ENCODE measurements at places on chromosomes 7 and 10.

GRCh38 chr7:113083132-113083815 lies 3.4 kb downstream of the GPR85 start:
- no peak for DNase-seq

GRCh38 chr10:24358022-24358421 lies 149.1 kb downstream of the KIAA1217 start:
- DNase-seq = no peak

DNA sequence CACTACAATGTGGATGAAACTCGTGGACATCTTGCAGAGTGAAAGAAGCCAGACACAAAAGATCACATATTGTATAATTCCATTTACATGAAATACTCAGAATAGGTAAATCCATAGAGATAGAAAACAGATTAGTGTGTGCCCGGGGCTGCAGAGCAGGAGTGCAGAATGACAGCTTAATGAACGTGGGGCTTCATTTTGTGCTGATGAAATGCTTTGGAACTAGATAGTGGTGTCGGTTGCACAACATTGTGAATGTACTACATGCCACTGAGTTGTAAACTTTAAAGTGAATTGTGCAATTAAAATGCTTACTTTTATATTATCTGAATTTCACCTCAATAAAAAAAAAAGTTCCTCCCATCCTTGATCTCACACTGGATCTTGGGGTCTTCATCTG lies 31.8 kb upstream of the CARD11 start:
- peak; percentile 42 for DNase-seq

DNA sequence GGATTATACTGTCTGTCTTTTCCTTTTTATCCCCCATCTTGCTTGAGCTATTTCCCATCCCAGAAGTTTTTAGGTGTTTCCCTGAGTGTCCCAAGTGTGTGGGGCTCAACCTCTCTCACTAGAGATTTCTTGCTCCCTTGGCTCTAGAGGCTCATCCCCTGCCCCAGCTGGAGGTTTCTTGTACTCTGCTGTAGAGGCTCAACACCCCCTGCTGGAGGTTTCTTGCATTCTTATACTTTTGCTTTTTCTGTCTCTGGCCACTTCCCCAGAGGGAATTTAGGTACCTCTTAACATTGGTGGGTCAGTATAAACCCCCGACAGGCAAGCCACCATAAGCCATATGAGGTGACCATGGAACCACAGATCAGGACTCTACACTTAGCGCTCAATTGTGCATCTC lies 114.2 kb upstream of the FAM3C start:
- no peak for DNase-seq

DNA sequence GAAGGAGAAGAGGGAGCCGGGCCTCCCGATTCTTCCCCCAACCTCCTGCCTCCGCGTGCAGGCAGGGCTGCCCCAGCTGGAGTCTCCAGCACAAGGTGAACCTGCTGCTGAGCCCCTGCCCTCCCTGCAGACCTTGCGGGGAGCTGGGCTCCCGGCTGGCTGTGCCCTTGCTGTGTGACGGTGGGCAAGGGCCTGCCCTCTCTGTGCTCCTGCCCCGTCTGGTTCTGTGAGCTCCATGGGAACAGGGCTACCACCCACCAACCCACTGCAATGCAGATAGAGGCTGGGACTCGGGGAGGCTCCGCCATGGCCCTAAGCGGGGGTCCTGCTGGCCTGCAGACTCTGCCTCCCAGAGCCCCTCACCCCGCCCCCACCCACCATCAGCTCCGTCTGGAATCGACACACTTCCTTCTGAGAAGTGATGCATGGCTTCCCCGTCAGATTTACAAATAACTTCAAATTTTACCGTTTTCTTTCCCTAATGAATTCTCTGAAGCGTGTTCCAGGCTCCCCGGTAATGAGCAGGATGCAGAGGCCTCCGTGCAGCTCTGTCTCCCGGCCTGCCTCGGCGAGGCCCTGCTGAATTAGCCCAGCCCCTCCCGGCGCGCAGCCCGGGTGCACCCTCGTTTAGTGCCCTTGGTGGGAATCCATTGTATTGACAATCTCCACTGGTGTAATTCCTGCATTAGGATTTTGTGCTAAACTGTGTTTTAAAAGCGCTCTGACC lies 111.0 kb downstream of the MICALL2 start:
- no peak for DNase-seq

- DNase-seq = peak; percentile 19
These were observed 326.9 kb downstream of the PLXNA4 start for GRCh38 chr7:132249256-132249971.

DNA sequence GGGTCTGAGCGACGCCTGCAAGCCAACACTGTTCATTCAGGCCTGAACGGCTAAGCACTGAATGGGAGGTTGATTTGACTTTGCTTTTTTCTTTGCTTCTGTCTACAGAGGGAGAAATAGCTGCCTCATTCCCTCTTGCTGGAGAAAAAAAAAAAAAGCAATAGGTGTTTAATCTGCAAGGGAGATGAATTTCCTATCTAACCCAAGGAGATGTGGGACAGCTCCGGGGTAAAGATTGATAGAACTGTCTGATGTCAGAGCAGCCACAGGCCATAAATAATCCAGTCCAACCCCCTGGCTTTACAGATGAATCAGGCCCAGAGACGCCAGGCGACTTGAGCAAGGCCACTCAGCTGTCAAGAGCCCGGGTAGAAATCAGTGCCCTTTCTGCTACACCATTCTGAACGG lies 168.0 kb downstream of the ARHGAP12 start:
- peak; percentile 54 for DNase-seq

DNA sequence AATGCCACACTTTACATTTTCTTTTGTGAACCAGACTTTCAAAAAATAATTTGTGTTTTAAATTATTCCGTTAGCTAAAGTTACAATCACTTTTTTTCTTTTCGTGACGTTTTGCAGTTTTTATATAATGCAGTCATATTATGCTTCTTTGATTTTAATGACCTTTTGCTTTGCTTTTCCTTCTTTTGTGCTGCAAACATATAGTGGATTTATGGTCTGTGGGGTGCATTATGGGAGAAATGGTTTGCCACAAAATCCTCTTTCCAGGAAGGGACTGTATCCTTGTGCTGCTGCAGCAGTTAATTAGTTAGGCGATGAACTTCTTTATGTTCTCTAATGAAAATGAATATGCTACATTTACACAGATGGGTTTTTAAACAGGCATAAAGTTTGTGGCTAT lies 117.4 kb downstream of the MAPK8 start:
- DNase-seq = no peak

DNA sequence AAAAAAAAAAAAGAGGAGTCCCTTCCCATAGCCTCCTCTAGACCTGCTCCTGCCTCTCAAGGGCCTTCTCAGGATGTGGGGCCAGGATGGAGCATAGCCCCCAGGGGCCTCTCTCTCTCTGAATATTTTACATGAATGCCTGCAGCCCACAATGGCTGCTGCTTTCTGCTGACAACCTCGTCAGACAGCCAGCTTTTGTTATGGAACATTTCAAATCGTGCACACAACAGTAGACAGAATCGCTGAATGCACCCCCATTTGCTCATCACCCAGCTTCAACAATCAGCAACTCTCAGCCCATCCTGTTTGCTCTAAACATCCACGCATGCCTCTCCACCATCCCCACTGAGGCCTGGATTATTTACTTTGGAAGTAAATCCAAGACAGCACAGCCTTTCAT lies 5.4 kb downstream of the PLAC9 start:
- no peak for DNase-seq

Data from trophoblast cell (in vitro differentiated cells and primary cell).